ENCODE measurements at places on chromosomes 1 and 21.

DNA sequence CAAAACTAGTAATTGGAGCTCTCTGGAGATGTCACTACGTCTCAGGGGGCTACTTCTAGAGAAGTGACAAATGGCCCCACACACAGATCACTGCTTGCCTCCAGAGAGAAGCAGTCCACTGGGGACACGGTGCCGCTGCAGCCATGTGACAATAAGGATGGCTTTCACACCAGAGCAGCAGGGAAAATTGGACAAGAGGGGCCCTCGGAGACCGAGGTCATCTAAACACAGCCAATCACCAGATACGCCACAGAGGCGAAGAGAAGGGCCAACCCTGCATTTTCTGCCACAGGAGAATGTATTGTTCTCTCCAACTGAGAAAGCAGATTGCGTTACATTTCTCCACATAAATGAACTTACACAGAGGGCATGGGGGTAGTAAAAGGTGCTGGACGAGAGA lies 51.2 kb upstream of the TIAM1 start:
- DNase-seq = no peak

GRCh38 chr1:225418059-225418458 lies 9.8 kb downstream of the LBR start:
- DNase-seq = no peak

- DNase-seq = no peak
These were observed 121.7 kb downstream of the DMRTB1 start for GRCh38 chr1:53580739-53581475.

DNA sequence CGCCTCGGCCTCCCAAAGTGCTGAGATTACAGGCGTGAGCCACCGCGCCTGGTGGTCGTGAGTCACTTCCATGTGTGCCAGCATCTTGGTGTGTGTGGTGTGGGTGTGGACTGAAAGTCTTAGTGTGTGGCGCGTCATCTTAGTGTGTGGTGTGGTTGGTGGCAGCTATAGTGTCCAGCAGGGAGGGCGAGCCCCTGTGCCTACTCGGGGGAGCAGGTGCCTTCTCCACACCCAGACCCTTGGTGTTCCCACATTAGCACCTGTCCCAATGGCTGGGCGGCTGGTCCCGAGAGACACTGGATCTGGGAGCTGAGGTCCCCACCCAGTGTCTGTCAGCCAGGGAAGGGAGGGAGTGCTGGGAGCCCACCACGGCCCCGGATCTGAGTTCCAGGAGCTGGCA lies 2.8 kb downstream of the SCNN1D start:
- DNase-seq = no peak

DNA sequence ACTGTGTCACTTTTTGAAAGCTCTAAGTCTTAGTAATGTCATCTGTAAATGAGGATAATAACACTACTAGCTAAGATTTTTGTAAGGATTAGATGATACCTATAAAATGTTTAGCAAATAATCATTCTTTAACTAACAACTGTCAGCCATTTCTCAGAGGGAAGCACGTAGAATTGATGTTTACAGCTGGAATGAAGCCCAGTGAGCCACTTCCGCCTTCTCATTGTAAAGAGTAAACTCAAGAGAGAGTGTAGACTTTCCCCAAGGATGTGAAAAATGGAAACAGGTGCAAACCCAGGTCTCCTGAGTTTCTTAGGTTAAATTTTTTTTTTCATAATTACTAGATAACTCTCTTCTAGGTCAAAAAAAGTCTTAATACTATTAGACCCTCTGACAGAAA lies 4.9 kb downstream of the GREM2 start:
- DNase-seq = no peak
